ENCODE measurements at places on chromosomes 4 and X.

DNA sequence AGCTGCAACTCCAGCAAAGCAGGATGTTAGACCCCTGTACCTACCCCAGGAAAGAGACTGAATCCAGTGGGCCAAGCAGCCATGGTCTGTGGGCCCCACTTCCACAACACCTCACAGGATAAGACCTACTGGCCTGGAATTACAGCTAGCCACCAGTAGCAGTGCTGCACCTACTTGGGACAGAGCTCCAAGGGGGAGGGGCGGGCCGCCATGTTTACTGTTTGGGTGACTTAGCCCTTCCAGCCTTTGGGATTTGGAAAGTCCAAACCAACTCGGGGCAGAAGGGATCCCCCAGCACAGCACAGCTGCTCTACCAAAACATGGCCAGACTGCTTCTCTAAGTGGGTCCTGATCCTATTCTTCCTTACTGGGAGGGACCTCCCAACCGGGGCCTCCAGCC, 9.1 kb upstream of the TMSB15B start:
- no peak for DNase-seq

GRCh38 chr4:126269106-126269505, 954.4 kb downstream of the FAT4 start:
- DNase-seq = peak; percentile 49

DNA sequence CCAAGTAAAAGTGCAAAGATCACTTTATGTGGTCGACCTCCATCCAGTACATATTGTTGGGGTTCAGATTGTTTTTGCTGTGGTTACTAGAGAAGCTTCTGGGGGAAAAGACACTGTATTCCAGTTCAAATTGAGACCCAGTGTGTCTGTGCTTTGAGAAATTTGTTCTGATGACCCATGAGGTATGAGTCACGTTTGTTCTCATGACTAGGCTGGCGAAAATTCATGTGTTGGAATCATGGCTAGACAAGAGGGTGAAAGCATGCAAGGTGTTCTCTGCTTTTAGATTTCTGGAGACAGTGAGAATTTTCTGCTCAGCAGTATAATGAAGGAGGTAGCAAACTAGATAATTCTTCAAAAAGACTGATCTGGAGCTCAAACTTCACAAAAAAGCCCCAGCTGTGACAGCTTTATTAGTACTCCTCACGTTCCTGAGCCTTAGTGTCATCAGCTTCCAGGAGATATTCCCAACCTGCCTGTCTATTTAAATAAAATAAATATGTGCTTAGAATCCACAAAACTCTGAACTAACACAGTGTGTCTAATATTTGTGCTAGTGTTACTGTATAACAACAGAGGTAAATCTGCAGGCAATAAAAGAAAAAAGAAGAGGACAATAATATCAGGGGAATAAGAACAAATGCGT, 24.4 kb upstream of the FAM47B start:
- DNase-seq = peak; percentile 49

- DNase-seq = peak; percentile 60
These were observed 1390.2 kb downstream of the C4orf33 start for GRCh38 chr4:130486186-130486585.

- peak; percentile 63 for DNase-seq
These were observed 57.1 kb upstream of the PJA1 start for GRCh38 chrX:69222103-69223090.

DNA sequence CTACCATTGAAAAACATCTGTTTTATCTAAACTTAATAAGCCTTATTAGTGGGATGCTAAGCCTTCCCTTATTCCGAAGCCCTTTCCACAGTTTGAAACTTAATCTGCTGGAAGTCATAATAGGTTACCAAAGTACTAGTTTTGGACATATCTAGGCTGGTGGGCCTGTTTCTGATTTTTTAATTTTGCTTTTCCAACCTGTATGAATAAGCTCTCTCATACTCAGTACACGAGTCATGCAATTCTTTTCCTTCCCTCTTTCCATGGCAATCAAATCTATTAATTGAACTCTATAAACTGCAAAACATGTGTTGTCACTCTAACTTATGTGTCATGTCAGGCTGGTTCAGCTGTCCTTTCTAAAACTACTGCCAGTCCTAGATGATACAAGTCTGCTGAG, 91.0 kb downstream of the AMMECR1 start:
- peak; percentile 25 for DNase-seq

GRCh38 chrX:72270316-72270866, 6.7 kb downstream of the RPS4X start:
- DNase-seq = no peak

DNA sequence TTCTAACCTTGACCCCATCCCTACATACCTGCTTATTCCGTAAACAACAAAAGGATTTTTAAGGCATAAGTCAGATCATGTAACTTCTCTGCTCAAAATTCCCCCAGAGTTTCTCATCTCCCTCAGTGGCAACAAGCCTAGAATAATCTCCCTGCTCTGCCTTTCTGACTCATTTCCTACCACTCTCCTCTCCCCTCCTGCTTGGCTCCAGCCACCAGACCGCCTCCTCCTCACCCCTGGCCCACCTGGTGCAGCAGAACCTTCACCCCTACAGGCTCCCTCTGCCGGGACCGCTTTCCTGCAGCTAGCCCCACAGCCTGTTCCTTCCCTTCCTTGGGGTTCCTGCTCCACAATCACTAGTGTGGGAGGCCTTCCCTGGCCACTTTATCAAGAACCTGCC, 32.1 kb downstream of the TSPAN5 start:
- DNase-seq = peak; percentile 88

DNA sequence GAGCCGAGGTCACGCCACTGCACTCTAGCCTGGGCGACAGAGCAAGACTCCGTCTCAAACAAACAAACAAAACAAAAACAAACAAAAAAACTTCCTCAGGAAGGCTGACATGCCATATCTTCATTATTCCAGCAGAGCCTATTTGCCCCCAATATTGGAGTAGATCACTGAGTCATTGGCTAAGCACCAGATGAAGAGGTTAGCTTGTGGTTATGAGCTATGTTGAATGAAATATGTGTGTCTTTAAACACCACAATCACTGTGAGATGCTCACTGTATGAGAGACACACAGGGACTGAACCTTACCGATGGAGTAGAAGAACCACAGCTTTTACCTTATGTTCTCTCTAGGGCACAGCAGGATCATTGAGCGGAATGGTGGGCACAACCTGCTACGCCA, 122.1 kb upstream of the EOLA2 start:
- peak; percentile 81 for DNase-seq

DNA sequence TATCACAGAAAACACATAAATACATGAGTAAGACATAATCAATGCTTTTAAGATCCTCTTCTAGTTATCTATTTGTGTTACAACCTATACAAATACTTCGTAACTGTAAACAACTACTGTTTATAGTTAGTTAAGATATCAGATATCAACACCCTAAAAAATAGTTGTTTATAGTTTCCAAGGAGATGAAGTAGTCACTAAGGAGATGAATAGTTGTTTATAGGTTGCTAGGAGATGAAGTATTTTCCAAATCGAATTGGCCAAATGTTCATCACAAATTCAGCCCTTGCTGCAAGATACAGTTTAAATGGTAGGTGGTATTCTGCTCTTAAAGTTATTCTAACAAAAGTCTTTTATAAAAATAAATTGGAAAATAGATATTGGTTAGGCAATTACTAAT, 618.2 kb upstream of the PCDH10 start:
- DNase-seq = no peak

DNA sequence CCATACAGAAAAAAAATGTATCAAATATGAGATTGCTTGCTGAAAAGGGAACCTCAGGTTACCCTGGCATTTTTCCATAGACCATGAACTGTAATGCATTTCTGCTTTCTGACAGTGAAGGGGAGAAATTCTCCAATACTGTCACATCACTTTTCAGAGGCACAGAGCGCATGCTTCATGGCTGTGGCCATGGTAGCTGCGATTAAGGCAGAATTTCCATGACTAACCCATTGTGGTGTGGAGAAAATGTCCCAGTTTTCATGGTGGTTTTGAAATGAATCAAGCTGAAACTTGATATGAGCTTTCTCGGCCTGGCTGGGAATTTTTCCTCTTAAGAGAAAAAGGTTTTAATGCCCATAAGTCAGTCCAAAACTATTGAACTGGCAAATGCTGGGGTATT, 39.5 kb upstream of the MAP3K15 start:
- DNase-seq = peak; percentile 77

DNA sequence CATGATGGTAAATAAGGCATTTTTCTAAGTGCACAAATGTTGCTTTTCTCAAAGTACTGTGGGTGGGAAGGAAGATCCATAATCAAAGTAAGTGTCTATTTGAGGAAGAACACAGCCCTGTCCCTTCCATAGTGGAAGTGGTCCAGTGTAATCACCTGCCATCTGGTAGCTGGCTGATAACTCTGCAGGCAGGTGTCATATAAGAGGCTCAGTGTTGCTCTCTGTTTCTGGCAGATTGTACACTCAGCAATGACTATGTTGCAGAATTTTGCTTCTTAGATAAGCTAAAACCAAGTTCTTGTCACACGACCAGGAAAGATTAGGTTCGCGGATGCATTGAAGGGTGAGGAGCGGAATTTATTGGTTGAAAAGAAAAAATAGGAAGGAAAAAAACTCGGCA, 20.9 kb downstream of the SAGE1 start:
- DNase-seq = no peak

GRCh38 chr4:27000820-27001219, 140.2 kb downstream of the STIM2 start:
- DNase-seq = no peak

DNA sequence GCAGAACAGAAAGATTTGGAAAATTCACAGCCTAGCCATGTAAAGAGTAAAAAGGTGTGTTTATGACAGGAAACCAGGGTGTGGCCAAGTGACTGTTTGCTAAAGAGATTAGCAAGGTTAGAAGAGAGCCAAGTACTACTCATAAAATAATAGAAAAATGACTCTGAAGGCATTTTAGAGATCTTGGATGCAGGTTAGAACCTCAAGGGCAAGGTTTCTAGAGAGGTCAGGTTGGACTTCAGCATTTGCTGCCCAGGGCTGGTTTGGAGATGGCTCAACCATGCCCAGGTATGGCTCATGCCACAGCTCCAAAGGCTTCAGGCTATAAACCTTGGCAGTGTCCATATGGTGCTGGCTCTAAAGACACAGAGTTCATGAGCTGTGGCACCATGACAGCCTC, 40.6 kb upstream of the ADGRA3 start:
- DNase-seq = no peak

DNA sequence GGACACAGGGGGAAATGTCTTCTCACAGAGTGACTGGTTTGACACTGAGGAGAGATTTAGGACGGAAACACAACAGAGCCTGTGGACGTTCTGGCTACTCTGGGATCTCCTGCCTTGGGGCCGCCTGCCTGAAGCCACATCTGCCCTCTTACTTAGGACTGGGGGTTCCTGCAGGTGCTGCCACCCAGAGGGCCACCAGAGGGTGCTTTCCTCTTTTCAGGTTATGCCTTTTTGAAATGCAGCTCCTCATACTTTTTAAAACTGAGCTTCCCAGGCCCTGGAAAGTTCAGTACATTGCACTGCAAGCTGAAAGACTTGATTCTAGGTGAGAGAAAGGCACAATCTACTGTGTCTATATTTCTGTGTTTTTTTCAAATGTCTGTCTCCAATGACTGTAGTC, 92.2 kb upstream of the PGRMC2 start:
- DNase-seq = peak; percentile 49

- no peak for DNase-seq
These were observed 51.1 kb upstream of the JADE1 start for GRCh38 chr4:128758314-128758922.

- no peak for DNase-seq
These were observed 49.1 kb downstream of the TLR10 start for GRCh38 chr4:38733663-38734062.

GRCh38 chr4:13445841-13446790, 38.0 kb downstream of the RAB28 start:
- DNase-seq = no peak

DNA sequence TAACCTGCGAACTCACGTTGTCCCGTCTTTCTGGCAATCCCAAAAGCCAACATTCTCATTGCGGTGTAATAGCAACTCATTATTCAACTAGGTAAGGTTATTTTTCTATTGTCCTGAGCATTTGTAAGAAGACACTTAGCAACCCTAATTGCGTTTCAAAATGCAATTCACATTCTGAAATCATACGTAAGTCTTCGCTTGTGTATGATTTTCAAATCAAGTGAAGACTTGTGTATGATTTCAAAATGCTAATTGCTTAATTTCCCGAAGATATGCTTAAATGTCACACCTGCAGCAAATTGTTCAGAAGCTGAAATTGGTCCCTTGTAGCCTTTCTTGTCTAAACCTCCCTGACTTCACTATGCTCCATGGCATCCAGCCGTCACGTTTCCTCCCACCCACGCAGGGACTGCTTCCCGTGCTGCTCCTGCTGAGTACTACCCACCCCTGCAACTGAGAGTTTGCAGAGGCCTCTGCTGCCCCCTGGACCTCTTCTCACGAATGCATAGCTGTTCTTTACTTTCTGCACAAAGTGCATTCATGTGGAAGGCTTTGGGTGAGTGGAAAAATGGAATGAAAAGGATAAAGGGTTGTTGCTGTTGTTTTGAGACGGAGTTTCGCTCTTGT, 40.8 kb upstream of the CLDN24 start:
- DNase-seq = peak; percentile 21

- DNase-seq = no peak
These were observed 197.4 kb upstream of the ATP6AP2 start for GRCh38 chrX:40383360-40383759.

DNA sequence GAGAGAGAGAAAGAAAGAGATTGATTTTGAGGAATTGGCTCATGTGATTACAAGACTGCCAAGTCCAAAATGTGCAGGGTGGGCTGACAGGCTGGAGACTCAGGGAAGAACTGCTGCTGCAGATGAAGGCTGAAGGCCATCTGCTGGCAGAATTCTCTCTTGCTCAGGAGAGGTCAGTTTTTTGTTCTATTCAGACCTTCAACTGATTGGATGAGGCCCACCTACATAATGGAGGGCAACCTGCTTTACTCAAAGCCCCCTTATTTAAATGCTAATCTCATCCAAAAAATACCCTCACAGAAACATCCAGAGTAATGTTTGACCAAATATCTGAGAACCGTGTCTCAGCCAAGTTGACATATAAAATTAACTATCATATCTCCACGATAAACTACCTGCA, 38.2 kb upstream of the MAMLD1 start:
- peak; percentile 10 for DNase-seq

- no peak for DNase-seq
These were observed 127.9 kb upstream of the LIMCH1 start for GRCh38 chr4:41410049-41410448.

GRCh38 chrX:129961180-129962083, 21.0 kb upstream of the BCORL1 start:
- DNase-seq = no peak

- DNase-seq = no peak
These were observed 54.5 kb upstream of the EXOC1L start for GRCh38 chr4:55765070-55765469.

DNA sequence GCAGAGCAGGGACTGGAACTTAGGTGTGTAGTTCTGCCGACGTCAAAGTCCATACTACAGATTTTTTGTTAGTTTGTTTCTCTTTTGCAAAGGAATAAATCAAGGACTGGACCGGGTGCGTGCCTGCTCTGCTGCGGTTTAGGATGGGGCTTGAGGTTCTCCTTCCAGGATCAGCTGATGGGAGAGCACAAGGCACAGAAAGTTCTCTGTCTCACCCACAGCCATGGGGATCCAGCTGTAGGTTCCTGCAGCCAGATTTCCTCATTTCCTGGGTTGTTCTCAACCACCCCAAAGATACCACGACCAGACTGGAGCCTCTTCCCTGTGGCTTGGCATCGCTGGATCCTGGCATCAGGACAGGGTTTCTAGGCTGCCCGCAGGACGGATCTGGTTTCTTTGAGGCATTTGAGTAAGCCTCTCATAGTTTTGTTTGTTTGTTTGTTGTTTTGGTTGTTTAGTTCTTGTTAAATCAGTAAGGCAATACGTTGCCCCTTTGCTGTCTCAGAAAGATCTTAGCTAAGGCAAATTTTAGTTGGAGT, 789 bp upstream of the SRPX start:
- DNase-seq = no peak

All from fibroblast of skin of abdomen (primary cell).